ENCODE measurements at places on chromosomes 11 and 22.

DNA sequence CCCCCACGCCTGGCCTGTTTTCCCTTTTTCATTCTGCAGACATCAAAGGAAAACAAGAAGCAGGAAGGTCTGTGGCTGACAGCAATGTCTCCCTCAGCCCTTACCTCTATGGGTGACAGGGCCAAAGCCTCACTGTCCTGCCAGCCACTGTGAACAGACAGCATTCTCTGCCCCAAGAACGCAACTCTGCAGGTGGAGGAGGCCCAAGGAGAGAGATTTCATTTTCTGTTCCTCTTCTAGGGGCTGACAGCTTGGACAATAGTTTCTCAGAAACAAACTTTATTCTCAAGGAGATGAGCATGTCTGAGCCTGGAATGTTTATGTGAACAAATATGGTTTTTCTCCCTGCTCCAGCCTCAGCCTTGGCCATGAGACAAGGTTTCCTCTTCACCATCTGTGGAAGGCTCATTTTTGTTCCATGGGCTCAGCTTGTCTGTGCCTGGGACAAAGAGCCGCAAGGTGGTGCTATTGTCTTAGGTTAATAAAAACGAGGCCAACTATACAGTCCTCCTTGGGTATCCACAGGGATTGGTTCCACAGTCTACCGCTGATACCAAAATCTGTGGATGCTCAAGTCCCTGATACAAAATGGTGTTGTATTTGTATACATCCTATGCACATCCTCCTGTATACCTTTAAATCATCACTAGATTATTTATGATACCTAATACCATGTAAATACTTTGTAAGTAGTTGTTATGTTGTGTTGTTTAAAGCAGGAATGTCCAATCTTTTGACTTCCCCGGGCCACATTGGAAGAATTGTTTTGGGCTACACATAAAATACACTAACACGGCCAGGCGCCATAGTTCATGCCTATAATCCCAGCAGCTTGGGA, 5.8 kb downstream of the PIWIL3 start:
- H3K27me3 ChIP-seq = peaks cover 5% of the 10 kb centered on the region
- no peak overlapping the region for H3K4me3 ChIP-seq
- peaks cover 6% of the 10 kb centered on the region for H3K4me1 ChIP-seq
- H3K27ac ChIP-seq = no peak overlapping the region
- peak; percentile 57 for DNase-seq

- H3K4me1 ChIP-seq = peaks cover 7% of the 10 kb centered on the region
- no peak for DNase-seq
- no peak overlapping the region for H3K27ac ChIP-seq
- peaks cover 3% of the 10 kb centered on the region for H3K27me3 ChIP-seq
Measured at GRCh38 chr11:72233773-72234513, 9.4 kb downstream of the INPPL1 start.

DNA sequence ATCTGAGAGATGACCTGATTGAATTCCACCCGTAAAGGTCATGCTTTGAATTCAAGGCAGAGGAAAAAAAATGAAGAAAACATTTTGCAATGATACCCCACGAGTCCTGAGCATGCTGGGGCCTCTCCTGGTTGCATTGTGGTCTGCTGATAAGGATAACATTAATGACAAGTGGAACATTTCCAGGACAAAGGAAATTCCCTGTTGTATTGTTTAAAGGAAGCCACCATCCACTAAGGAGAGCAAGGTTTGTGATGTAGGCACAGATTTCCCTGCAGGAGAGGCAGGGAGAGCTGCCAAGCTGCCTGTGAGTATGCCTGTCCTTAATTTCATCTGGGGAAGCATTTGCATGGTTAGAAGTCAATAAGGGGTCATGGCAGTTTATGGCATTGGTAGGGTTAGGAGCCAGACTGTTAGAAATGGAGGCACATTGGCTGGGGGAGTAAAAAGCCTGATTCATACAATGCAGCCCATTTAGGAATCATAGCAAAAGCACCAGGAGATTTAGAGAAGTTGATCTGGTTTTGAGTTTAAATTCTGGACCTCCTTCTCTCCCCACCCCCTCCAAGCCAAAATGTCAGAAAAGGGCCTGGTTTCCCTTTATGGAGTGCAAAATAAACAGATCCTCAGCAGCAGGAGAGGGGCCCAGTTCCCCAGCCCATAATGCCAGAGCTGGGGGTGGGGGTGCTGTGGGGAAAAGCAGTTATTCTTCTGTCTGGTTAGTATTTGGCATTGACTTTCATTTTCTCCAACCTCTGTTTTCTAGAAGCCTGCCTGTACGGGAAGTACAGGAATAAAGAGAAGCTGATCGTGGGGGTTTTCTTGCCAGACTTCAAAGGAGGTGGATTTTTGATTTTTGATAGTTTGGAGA, 22.1 kb downstream of the FLI1 start:
- H3K36me3 ChIP-seq = peaks cover 56% of the 10 kb centered on the region
- no peak for DNase-seq
- H3K27ac ChIP-seq = peak overlapping the region; percentile 97
- peaks cover 89% of the 10 kb centered on the region for H3K4me1 ChIP-seq
- peak overlapping the region; percentile 76 for H3K4me3 ChIP-seq

DNA sequence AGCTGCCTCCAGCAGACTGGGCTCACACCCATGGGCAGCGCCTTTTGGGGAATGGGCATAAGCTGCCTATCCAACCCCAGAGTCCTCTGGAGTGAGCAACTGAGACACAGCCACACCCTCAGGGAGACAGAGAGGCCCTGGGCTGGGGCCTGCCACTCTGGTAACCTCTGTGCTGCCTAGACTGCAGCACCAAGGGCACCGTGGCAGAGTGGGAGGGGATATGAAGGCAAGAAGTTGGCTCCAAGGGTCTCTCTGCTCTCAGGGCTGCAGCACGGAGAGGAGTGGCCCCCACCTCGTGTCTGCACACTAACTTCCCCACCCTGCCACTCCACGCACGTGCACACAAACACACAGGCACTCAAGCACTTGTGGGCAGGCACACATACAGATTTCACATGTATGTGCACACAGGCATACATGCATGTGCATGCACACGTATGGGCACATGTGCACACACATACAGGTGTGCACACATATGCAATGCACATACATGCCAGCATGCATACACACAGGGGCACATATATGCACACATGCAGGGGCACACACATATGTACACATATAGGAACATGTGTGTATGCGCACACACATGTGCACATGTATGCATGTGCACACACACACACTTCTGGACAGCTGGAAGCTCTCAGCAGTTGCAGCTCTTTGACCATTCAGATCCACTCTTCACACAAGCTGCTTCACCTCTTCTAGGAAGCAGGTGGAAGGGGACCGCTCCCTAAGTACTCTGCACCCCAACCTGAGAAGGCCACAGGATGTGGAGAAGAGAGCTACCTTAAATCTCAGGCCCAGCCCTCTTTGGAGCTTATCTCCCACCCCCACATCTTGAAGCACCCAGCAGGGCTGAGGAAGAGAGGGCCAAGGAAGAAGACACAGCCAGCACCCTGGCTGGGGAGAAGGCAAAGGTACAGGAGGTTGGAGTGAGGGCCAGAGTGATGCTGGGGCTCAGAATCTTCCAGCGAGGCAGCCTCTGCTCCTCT, 4.3 kb downstream of the IGSF9B start:
- H3K27me3 ChIP-seq = peaks cover 2% of the 10 kb centered on the region
- H3K4me3 ChIP-seq = peak overlapping the region; percentile 89
- H3K36me3 ChIP-seq = peaks cover 25% of the 10 kb centered on the region
- H3K4me1 ChIP-seq = peaks cover 79% of the 10 kb centered on the region
- DNase-seq = peak; percentile 40
- peak overlapping the region; percentile 88 for H3K27ac ChIP-seq

GRCh38 chr11:66840317-66841091, 2.7 kb upstream of the RCE1 start:
- no peaks in the 10 kb centered on the region for H3K27me3 ChIP-seq
- DNase-seq = no peak
- H3K36me3 ChIP-seq = peaks cover 38% of the 10 kb centered on the region
- H3K4me3 ChIP-seq = peak overlapping the region; percentile 4
- peak overlapping the region; percentile 78 for H3K27ac ChIP-seq

All from activated CD8-positive, alpha-beta T cell treated with anti-CD3 and anti-CD28 coated beads, Interleukin-2, amount 10 ng/mL, durations not matched to agents 7 days and 5 days (primary cell).